ENCODE measurements at places on chromosomes 6 and 20.

GRCh38 chr6:154522576-154522975, 12.1 kb upstream of the CNKSR3 start:
- no peak for DNase-seq

- DNase-seq = no peak
Observed at GRCh38 chr6:75261299-75261698, 17.7 kb upstream of the COX7A2 start.

DNA sequence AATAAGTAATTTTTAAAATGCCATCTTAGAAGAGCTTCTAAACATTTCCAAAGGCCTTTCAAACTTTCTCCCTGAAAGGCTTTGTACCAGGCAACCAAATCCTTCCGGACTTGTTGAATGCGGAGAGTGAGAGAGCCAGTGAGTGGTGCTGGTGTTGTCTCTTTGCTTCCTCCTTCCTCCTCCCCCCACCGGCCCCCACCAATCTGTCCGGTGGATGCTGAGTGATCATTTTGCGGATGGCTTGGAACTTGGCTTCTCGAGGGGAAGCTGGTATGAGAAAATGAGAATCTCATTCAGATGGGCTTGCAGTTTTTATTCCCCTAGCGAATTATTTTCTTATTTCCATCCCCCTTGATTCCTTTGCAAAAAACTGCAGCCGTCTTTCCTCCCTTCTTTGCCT, 97.3 kb downstream of the ANKRD60 start:
- DNase-seq = no peak

DNA sequence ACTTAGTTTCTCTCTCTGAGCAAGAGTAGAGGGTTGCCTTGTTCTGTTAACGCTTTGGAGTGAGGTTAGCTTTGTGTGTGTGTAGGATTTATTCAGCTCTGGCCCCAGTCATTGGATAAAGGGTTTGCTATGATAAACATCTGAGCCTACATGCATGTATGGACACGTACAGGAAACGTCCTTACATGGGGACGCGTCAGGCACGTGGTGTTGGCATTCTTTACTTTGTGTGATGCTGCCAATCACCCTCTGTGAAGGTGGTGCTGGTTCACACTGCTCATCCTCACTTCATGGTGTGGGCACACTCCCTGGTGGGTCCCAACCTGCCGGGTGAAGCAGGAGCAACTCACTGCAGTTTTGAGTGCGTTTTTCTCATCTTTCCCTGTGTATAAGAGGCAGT, 53.4 kb upstream of the CD93 start:
- no peak for DNase-seq

GRCh38 chr6:106535012-106535411, 94.3 kb downstream of the RTN4IP1 start:
- DNase-seq = no peak

GRCh38 chr6:37426945-37427510, 6.0 kb upstream of the CMTR1 start:
- no peak for DNase-seq

DNA sequence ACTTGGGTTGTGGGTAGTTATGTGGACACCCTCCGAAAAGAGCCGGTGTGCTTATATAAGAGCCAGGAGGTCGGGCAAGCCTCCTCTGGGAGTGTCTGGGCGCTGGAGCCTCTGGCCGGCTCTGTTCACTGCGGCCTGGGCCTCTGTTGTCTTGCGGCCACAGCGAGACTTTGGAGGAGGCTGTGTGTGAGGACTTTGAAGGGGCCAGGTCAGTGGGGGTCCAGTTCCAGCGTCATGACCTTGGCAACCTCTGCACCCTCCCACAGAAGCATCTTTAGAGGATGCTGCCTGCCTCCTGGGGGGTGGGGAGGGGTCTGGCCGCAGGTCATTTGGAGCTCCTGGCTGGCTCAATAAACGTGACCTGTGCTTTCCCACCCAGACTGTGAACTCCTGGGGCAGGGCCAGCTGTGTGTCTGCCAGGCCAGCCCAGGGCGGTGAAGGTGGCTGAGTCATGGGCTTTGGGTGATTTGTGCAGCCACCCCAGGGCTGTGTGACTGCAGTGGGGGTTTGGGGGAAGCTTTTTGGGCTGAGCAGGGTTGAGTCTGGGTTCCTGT, 1.2 kb downstream of the TCEA2 start:
- no peak for DNase-seq

DNA sequence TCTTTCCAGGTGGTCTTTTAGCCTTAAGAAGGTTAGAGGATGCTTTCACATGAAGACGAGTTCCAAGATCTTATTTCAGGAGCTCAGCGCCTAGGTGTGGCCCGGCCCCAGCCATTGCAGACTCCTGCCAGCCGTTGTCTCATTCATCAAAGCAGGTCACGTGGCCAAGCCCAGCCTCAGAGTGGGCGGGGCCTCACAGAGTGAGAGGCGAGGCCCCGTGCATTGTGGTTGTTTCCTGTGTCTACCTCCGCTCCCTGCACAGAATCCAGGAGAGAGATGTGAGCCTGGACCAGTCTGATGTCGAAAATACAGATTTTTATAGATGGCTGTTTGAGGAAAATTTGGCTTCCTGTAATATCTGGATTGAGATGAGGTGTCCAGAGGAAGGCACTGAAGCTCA, 49.2 kb upstream of the CST5 start:
- DNase-seq = no peak

DNA sequence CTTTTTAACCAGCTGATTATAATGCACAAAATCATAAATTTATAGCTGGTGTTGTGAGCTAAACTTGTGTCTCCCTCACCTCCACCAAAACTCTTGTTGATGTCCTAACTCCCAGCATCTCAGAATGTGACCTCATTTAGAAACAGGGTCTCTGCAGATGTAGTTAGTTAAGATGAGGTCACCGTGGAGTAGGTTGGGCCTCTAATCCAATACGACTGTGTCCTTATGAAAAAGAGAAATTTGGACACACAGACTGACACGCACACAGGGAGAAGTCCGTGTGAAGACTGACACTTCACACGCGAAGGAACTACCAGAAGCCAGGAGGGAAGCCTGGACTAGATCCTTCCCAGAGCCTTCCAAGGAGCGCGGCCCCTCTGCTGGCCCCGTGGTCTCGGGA, 46.5 kb downstream of the TRAM2 start:
- no peak for DNase-seq

DNA sequence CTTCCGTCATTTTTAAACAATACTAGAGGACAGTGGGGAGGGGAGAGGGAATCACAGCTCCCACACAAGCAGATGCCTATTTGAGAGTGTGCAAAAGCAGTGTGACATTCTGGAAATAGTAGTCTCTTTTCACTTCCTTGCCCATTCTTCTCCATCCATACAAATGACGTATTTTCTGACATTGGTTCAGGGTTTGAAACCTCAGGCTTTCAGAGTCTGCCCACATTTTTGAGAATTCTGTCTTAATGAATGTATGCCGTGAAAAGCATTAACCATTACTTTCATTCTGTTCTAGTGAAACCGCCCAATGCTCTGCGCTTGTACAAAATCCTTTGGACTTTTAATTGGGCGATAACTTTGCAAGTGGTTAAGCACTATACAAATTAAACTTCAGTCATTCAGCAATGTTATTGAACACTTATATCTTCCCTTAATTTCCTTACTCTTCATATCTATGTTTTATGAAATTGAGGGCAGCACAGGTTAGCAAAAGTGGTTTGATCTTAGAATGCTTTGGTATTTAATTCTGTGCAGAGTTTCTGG, 265.7 kb downstream of the SOX4 start:
- no peak for DNase-seq

- no peak for DNase-seq
Observed at GRCh38 chr6:91337967-91338366, 751.1 kb upstream of the MAP3K7 start.

- no peak for DNase-seq
Observed at GRCh38 chr6:18308070-18308735, 43.9 kb upstream of the DEK start.

GRCh38 chr6:3292431-3293197, 33.9 kb downstream of the PSMG4 start:
- DNase-seq = no peak

GRCh38 chr6:792662-793061, 99.7 kb upstream of the EXOC2 start:
- no peak for DNase-seq

Data from anterior cingulate cortex (tissue), 58 donors.